ENCODE measurements at places on chromosomes 3 and 15.

DNA sequence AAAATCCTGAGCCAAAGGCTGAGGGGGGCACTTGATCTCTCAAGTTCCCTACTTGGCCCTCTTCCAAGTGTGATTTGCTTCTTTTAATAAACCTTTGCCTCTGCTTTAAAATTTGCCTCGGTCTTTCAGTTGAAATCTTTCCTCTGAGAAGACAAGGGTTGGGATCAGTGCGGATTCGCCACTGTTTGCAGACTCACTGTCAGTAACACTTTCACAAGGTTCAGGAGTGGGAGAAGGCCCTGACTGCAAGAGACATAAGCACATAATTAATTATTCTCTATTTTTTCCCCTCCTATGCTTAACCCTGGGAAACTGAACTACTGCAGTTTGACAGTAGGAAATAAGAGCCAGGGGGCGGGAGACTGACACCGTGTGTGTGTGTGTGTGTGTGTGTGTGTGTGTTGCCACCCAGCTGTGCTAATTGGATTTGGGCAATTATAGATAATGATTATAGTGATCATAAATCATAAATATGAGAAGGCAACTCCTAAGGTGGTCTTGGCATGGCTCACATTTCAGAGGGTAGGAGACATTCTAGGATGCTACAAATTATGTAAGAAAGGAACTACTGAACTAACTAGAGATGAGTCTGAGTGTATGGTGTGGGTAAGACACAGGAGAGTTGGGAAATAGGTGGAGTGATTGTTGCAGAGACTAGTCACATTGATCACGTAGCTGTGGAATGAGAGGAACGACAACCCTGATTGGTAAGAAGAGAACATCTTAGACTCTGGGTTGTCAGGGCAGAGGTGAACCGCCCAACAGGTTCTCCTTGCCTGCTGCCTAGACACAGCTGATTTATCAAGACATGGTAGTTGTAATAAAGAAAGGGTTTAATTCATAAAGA is 5.5 kb upstream of the ZNF662 start:
- no peak for DNase-seq

- DNase-seq, result no peak
These were observed 8.6 kb upstream of the IQSEC1 start for GRCh38 chr3:13081603-13082360.

- no peak for DNase-seq
These were observed 4.1 kb downstream of the TJP1 start for GRCh38 chr15:29818141-29818540.

DNA sequence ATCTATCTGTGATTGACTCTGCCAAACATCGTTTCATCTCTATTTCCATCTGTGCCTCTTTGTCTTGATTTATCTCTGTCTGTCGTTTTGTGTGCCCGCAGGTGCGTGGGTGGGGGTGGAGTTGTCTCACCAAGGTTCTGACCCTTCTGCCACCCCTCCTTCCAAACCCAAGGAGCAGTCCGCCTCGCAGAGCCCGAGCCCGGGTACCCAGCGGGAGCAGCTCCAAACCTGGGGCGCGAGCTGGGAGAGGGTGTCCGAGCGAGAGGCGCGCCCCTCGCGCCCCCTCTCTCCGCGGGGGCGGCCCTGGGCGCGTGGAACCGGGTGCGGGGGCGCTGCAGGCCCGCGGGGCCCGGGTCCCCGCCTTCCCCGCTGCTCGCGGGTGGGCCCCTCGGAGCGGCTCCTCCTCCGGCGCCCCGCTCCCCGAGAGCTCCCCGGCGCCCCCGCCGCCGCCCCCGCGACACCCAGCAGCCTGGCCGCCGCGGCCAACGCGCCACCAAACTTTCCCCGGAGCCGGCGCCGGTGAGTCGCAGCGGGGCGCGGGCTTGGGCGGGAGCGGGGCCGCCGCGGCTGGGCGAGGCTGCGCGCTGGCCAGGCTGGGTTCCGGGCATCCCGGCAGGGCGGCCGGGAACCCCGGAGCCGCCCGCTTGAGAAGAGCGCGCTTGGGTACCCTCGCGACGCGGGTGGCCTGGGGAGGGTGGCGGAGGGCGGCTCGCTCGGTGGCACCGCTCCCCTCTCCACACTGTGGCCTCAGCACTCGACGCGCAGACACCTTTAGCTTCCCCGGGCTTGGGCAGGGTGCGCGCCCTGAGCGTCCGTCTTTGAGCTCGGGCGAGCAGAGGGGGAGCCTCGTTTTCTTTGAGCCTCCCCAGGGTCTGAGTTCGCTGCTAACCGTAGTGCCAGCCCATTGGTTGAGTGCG is at the start of gene HRH1:
HRH1 (plus strand) TSS at position 458 of the 917 bp plus-strand sequence. CDS start 104,545 bp downstream, outside the sequence.
- no peak for DNase-seq

DNA sequence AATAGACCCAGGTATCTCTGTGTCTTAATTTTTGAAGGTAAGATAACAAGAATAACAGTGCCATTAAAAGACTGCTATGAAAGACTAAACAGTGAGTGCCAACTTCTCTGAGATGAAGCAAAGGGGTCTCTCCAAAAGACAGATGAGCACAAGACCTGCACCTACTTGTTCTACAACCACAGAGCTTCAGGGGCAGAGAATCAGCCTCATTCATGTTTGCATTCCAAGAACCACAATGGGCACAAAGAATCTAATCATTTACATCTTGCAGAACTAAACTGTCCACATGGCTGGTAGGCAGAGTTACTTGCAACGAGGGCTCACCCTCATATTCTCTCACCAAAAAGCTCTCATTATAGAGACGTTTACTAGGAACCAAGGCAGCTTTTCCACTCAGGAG is 83.9 kb downstream of the PEAK1 start:
- no peak for DNase-seq

DNA sequence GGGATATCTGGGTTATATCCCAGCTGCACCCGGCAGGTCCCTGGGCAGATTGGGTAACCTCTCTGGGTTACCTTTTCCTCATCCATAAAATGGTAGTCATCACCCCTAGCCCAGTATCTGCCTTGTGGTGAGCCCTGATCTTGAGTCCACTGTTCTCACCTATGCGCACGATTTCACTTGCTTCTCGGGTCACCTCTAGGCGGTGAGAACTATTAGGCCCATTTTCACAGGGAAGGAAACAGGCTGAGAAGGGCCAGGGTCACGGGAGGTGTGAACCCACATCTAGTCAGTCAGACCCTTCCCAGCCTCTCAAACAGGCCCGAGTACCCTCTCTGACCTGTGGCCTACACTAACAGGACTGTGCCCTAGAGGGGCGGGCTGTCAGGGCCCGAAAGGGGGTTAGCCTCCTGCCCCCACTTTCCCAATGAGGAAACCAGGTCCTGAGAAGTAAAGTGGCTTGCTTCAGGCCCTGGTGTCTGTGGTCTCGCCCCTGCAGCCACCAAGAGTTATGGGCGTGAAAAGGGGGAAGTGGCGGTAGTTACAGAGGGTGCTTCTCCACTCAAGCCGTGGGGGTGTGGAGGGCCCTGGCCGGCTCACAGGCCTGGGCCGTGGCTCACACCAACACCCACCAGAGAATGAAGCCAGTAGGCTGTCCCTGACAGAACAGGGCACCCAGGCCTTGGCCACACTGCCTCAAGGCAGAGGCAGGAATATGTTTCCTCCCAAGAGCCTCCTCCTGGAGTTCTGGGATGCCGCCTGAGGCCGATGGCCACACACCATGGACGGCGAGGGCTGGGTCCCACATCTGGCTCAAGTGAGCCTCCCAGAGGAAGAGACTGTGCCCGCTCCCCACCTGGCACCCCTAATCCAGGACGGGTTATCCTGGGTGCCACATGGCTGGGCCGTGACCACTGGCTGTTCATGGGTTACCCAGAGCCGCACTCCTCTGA is 19.5 kb downstream of the PSTPIP1 start:
- DNase-seq, result no peak

DNA sequence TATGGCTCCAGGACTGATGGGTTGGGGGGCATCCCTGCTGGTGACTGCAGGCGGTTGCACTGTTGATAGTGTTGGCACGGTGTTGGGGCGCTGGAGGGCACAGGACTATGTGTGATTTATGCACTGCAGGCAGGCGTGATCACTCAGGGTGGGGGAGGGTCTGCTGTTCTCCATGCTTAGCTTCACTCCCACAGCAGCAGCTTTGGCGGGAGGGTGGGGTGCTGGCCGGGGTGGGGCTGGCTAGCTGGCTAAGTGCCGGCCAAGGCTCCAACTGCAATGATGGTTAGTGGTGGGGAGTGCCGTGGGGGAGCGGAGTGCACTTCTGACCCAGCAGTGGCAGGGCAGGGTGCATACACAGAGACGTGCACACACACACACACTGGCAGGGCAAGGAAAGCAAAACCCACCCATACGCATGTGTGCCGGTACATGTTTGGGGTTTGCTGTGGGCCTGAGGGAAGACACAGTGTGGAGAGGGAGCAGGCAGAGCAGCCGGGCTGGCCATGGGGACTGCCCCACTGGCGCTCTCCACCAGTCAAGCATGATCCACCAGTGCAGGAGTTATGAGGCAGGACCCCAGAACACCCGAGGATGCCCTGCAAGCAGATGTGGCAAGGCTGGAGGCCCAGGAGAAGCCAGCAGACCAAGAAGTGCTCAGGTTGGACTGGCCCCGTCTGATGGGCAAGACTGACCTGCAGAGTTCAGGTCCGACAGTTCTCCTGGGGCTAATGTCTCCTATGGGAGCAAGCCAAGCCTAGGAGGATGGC is 16.5 kb upstream of the FGF7 start:
- DNase-seq, result no peak

DNA sequence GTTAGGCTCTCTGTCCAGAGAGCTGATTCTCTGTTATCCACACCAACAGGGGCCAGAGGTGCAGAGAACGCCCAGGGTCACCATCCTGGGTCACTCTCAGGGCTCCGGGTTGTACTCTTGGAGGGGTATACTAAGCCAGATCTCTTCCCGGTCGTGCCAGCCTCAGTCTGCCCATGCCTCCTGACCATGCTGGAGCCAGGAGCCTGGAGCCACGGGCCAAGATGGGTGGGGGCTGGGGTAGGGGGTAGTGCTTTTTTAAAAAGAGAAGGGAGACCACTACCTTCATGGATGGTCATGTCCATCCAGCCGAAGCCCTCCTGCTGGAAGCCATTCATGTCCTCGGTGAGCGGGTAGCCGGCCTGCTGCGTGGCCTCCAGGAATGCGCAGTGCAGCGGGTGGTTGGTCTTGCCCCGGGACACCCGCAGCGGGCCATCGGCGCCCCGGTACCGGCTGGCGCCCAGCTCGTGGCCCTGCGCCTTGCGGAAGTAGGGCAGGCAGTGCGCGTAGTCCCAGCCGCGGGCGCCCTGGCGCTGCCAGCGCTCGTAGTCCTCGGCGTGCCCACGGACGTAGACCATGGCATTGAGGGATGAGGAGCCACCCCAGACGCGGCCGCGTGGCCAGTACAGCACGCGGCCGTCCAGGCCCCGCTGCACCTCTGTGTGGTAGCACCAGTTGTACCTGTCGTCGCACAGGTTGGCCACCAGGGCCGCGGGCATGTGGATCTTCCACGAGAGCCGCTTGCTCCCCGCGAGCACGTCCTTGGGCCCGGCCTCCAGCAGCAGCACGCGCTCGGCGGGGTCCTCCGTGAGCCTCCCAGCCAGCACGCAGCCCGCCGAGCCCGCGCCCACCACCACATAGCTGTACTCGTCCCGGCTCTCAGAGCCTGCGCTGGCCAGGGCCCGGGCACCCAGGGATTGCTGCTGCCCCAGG is 22.9 kb downstream of the CHDH start:
- no peak for DNase-seq

GRCh38 chr15:76149291-76149915 is 89.6 kb downstream of the TMEM266 start:
- DNase-seq, result no peak

GRCh38 chr15:88243895-88244787 is 12.4 kb downstream of the NTRK3 start:
- peak; percentile 40 for DNase-seq

- DNase-seq, result no peak
These were observed 86.7 kb downstream of the ST8SIA2 start for GRCh38 chr15:92480361-92480760.

- peak; percentile 58 for DNase-seq
These were observed 3.9 kb downstream of the TSC22D2 start for GRCh38 chr3:150411976-150412375.

DNA sequence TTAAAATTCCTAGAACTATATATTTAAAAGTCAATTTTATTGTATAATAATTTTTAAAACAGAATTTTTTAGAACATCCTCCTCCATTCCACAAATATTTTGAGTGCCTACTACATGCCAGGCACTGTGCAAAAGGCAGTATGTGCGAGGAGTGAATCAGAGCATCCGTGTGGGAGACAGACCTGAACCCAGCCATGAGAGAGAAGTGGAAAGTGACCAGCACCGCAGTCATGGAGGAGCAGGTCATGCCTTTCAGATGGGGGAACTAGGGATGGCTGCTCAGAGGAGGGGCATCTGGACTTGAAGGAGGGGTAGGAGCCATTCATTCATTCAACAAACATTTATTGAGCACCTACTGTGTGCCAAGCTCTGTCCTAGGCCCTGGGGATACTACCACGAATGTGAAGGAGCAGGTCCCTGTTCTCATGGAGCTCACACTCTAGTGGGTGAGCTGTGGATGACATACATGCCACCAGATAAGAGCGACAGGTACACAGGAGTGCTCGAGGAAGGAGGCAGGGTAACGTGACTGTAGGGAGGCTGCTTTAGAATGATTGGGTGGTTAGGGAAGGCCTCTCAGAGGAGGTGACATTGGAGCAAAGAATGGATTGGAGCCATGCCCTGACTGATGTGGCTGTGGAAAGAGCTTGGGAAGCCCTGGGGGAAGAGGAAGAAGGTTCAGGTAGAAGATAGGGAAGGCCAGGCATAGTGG is 3.1 kb upstream of the CHRNA3 start:
- no peak for DNase-seq

DNA sequence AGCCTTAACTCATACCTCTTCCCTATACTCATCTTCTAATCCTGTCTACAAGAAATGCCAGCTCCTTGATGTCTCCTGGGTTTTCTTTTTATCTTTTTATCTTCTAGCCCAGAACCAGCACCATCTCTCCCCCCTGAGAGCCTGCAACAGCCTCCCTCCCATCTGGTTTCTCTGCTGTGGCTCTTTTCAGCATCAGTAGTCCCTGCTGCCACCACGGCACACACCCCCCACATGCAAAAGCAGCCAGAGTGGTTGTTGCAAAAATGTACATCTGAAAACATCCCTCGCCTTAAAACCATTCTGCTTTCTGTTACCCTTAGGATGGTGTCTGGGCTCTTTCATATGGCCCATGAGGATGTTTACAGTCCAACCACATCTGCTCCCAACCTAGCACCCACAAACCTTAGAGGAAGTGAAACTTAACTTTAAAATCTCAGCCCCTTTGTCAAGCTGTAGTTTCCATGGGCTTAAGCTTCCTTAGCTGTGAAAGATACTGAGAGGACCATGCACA is 775 bp downstream of the TTC21A start:
- DNase-seq, result no peak

GRCh38 chr3:171776839-171777583 is 33.3 kb downstream of the PLD1 start:
- DNase-seq, result no peak

Measured in fibroblast of mammary gland (primary cell).